Lower lobe of right lung (tissue), 2 donors: ENCODE measurements at places on chromosomes 2 and 18.

- no peak for DNase-seq
Observed at GRCh38 chr2:198347946-198348345, 543.6 kb downstream of the PLCL1 start.

DNA sequence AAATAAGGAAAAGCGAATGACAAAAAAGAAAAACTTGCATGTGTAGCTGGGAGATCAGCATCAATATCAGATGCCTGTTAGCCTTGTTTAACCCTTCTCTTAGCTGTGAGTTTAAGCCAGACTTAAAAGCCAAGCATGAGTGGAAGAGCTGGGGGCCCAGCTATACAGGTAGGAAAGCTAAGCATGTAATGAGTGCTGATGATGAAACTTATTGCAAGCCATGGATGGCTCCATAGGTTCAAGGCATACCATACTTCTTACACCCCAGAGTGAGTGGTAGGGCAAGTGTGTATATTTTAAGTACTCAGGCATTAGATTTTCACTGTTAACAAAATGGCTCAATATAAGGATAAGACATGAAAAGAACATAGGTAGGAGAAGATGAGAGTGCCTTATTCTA is 28.0 kb downstream of the RBBP8 start:
- DNase-seq: no peak

DNA sequence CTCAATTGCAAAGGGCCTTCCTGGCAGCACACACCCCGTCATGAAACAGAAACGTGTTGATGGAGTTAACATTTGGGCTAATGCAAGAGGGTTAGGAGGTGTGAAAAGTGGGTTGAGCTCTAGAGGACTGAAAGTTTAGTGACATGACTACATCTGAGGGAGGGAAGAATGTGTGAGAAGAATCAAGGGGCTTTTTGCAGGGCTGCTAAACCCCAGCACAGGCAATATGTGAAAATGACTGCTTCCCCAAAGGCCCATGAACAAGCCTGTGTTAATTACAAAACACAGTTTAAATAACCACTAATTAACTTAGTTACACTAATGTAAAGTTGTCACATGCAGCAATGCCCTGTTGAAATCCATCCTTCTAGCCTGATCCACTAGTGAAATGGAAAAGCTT is 63.4 kb upstream of the PEX13 start:
- DNase-seq: no peak

GRCh38 chr2:202624133-202624532 is 10.6 kb upstream of the FAM117B start:
- no peak for DNase-seq

DNA sequence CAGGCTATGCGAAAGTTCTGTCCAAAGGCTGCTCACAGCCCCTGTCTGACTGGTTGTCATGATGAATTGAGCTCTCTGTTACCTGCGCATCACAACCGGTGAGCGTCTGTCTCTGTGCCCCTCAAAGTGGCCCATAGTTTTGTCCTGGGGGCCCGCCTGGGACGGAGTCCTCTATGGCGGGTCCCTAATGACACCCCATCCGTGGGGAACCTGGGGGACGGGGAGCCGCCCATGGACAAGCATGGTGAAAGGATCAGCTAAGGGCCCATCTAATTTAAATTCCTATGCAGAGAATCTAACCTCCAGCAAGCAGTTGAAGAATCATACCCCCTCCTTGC is 473 bp downstream of the ELMOD3 start:
- DNase-seq: no peak

DNA sequence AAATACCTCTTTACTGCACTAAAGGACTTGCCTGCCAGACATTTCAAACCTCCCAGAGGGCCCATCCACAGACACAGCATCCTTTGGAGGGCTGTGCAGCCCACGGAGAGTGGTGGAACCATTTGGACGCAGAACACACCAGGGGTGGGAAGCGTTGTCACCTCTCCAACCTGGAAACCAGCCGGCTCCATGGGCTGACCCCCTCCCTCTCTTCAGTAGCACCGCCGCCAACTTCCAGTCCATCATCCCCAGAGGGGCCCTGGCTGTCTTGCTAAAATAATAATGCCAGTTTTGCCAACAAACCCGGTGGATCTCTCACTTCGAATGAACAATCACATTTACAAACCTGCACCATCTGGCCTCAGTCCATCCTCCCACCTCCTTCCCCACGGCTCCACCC is 203.9 kb downstream of the FBXO15 start:
- DNase-seq: no peak

DNA sequence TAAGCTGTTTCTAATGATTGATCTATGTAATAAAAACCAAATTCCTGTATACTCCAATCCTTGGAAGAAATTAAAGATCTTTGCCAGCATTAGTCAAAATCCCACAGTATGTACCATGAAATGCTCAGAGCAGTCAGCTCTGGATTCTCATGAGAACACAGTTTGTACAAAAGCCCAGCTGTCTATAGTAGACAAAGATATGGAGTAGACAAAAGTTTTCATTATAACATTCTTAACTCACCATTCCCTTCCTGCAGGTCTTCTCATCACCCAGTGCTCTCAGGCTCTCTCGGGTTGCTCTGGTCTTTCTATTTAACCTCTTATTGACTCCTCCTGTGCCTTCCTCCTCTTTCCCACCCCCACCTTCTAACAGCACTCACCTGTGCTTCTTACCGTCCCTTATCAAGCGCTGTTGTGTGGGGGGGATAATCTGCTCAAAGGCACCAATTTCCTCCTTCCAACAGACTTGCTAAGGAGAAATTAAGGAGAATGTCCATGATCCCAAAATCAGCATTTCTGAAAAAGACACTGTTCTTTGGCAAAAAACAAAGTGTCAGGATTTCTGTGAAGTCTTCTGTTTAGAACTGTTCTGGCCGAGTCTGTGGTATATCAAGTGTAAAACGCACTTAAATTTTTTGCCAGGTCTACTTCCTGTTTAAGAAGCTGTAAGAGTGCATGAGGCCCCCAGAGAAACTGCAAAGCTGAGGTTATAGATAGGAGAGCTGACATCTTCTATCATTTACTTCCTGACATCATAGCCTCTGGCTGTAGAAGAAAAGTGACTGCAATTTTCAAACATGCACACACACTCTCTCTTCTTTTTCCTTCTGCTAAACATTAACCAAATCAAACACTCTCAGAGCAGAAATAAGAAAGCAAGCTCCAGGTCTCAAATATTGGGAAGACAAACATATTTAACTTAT is 144.1 kb downstream of the EVA1A start:
- DNase-seq: no peak
